ENCODE measurements at places on chromosomes 12 and 14.

DNA sequence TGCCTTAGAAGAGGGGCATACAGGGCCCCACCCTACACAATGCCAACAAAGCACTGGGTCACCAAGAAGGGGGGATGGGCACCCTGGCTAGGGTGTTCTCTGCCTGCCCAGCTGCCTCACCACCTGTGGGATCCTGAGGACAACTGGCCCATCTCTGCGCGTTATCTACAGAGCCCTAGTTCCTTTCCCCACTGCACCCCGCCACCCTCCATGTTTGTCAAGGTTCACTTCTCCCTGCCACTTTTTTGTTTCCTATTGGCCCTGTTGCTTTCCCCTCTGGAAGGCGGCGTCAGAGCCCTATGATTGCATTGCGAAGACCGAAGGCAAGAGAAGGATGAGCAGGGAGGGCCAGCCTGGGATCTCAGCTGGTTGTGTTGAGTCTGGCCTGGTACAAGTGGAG is 1.6 kb downstream of the SLC48A1 start:
- peak; percentile 31 for DNase-seq

DNA sequence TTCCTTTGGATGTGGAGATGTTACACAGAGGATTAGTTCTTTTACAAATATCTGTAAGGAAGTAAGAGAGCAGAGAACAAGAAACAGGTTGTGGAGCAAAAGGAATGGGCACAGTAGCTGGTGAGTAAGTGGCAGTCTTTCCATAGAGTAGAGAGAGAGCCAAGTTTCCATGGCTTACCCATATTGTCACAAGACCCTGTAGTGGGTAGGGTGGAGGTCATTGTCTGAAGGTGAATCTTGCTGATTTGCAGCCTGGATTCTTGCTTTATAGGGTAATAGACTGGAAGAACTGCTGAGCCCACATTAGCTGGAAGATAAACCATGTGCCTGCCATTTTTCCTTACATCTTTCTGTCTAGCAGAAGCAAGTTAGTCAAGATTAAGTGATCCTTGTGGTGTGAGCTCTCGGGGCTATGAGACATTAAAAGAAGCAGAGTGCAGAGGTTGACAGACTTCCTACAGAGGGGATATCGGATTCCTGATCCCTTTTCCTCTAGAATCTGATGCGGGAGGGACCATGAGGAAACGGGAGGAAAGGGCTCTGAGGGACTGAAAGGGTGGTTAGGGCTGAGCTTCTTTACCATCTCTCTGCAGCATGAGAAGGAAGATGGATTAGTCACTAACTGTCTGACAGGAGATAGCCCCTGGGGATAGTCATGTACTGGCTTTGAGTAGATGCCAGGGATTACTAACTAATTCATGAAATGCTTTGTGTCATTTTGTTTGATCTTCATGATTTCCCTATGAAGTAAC is 44.0 kb upstream of the LRTM2 start:
- no peak for DNase-seq

GRCh38 chr12:100652488-100652887 is 79.0 kb downstream of the GAS2L3 start:
- no peak for DNase-seq

DNA sequence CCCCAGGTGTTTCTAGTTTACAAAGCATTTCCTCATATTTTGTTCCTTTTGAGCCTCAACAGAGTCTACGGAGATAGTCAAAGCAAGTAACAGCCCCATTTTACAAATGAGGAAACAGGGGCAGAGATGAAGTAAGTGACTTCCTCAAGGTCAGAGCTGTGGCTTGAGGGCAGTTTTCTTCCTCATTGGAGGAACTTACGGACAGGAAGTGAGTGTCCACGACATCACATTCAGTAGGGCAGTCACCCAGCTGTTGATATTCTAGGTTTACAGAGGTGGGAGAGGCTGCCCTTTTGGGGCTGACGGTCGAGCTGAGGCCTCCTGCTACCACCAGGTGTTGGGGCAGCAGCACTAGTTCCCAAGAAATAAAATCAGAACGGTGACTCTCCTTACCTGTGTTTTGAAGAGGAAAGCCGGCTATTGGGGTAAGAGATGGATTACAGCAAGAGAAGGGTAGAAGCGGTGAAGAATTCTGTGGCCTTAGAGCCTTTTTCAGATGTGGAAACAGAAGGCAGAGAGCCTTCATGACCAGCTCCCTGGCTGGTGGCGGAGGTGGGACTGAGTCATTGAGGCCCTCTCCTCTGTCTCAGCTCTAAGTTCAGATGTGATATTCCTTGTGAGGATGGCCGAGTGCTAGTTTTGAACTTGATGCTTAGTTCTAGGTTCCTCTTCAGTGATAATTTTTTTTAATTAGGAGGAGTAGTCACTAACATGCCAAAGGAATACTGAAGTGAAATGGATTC is 41.7 kb downstream of the SUSD6 start:
- DNase-seq, result peak; percentile 98

DNA sequence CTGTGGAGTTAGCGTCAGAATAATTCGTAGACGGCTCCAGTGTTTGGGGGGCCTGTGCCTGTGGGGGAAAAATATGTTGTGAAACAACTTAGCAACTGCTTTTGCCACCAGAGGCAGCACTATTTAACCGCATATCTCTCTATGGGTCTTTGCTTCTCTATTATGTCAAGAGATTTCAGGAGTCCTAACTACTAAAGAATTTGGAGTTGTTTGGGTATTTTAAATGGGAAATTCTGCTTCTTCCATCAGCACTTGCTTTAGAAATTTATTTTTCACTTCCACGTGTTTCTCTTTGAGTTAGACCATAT is 594 bp upstream of the CLEC14A start:
- DNase-seq, result no peak

DNA sequence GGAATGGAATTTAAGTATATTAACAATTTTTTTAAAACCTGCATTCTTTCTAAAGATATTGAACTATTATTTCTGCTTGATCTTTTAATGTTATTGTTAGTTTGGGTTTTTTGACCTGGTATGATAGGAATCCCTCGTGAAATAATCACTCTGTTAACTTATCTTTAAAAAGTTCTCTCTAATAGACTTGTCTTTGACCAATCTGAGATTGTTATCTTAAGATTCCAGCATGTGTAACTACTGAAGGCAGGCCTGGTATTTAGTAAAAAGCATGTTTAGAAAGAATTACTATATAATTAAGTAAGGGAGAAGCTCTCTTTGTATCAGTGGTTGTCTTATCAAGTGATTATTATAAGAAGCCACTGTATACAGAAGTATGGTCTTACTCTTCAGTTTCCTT is 4.8 kb downstream of the TMTC2 start:
- no peak for DNase-seq

DNA sequence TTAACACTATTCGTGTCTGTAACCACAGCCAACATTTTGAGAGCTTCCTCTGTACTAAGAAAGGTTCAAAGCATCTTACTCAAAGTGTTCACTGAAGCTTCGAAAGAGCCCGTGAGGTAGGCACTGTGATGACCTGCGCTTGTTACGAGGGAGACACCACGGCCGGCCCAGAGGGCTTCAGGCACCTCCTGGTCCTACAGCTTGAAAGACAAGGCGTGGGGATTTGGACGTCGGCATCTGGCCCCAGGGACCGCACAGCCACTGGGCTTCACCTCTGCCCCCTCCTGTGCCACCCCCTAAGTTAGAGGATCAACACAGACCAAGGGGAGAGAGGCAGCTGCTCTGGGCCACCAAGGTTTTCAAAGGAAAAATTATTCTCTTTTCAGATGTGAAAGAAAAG is 75.6 kb downstream of the RIMBP2 start:
- no peak for DNase-seq

GRCh38 chr12:56641219-56641618 is 4.6 kb downstream of the ATP5F1B start:
- peak; percentile 43 for DNase-seq

- DNase-seq, result peak; percentile 33
These were observed 16.0 kb upstream of the EVL start for GRCh38 chr14:100049220-100049619.

- DNase-seq, result no peak
These were observed 5.7 kb downstream of the HOXC12 start for GRCh38 chr12:53960187-53961024.

- peak; percentile 88 for DNase-seq
These were observed 93.4 kb upstream of the CPM start for GRCh38 chr12:69026336-69026735.

- peak; percentile 35 for DNase-seq
These were observed 2.9 kb upstream of the NAB2 start for GRCh38 chr12:57085999-57086492.

GRCh38 chr12:8904665-8905064 is 9.6 kb upstream of the PHC1 start:
- peak; percentile 46 for DNase-seq

DNA sequence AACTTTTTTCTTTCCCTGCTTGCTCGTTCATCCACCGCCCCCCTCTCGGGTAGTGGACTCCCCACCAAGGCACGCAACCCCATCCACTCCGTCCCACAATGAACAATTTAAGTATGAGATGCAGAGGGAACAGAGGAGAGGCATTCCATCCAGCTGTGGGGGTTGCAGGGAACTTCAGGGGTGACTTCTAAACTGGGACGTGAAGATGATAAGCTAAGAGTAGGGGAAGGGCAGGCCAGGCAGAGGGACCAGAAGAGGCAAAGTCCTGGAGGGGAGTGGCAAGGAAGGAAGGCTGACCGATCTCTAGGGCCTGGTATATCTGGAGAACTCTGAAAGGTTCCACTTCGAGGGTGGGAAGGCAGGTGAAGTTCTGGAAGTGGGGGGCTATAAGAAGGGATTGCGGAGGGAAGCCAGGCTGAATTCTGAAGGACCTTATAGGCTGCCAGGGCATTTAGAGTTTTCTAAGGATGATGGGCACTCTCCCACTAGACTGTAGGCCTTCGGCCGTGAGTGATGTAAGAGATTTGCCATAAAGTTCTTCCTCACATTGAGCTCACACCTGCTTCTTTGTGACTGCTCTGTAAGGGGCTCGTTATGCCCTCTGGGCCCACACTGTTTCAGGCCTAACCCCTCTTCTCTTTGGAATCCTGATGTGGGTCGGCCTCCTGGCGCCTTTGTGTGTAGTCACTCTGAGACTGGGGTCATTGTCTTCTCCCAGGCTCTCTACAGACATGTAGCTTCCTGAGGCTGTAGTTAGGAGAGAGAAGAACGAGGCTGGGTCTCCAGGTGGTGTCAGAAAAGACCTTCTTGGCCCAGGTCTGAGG is 12.1 kb downstream of the NFATC4 start:
- DNase-seq, result no peak

DNA sequence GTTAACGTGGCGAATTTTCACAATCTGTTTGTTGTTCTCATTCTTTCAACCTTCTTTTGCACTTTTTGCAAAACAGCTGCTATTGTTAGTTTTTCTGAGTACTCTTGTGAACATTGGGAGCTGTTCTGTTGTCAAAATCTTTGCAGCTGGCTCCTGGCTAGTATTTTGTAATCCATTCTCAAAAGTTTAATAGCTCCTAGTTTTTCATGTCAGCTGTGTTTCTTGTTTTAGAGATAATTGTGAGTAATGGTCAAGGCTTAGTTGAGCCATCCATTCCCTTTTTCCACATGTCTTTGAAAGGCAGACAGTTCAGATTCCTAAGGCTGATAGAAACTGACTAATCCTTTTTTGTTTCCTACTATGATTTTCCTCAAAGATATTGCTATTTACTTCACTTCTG is 39.1 kb upstream of the CRADD start:
- DNase-seq, result no peak

Data from inflammatory macrophage treated with lipopolysaccharide for 4 hours (primary cell).